Activated T-cell treated with anti-CD3 and anti-CD28 coated beads for 24 hours (primary cell): ENCODE measurements at places on chromosomes 2 and 18.

GRCh38 chr2:69291004-69291650 lies 95.9 kb downstream of the GFPT1 start:
- no peak for DNase-seq

DNA sequence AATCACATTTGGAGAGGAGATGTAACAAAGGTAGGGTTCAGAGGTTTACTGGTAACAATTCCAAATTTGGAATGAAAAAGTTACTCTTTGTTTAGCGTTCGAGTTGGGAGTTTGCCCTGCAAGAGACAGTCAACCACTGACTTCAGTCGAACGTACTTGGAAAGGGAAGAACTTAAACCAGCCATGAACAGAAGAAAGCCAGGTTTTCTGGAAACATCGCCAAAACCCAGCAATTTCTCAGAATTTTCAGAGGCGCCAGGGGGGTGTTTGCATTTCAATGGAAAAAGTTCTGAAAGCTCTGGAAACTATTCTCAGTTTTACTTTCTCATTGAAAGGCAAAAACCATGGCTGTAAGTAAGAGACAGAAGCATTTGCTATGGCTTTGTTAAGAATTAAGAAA lies 28.5 kb upstream of the AQP4 start:
- DNase-seq: no peak

DNA sequence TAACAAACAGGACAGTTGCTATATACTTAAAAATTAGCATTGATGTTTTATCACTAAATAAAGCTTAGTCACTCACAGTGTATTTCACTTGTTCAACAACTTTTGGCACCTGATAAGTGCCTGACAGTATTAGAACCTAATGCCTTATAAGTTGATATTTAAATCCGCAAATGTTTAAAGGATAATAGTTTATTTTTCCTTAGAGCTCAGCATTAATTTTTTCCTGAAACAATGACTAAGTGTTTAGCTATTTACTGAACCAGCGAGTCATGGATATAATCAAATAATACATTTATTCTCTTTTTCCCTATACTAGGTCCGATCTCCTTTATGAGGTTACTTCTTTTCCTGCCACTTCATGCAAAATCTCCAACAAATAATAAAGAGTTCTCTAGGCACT lies 146.0 kb upstream of the PGAP1 start:
- no peak for DNase-seq

GRCh38 chr18:13353084-13353823 lies 134.7 kb downstream of the LDLRAD4 start:
- DNase-seq: no peak

- no peak for DNase-seq
Observed at GRCh38 chr18:77092104-77093066, 40.2 kb downstream of the MBP start.

DNA sequence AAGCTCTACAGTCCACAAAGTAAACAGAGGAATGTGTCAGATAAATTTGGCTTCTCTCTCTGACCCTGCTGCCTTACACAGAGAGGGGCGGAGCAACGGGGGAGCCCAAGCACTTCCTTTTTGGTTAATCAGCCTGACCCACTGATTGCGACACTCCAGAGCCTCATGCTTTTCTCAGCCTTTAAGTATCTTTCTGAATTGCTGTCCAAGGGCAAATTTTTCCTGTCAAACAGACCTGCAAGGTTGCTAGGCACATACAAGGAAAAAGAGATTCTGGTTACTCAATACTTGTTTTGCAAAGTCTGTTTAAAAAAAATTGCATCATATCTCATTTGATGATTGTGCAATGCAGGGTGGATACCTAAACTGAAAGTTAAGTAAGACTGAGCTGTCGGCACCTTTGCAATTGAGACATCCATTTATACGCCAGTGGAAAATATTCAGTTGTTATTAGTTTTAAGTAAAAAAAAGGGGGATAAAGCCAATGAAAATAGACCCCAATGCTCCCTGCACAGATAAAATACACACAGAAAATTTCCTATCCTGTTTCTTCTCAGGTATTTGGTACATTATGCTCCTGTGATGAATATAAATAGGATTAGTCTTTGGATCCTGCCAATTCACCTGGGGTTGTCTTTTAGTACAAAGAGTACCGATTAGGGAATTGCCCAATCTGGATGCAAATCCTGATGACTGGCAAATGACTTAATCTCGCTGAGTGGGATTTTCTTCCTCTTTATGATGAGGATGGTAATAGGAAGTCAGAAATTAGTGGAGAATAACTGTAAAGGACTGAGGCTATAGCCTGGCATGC lies 260.2 kb upstream of the TRIB2 start:
- peak; percentile 48 for DNase-seq

- DNase-seq: no peak
Observed at GRCh38 chr18:57087644-57088376, 59.1 kb upstream of the BOD1L2 start.

- DNase-seq: no peak
Observed at GRCh38 chr18:45248240-45248903, 366.9 kb upstream of the SLC14A2 start.

- no peak for DNase-seq
Observed at GRCh38 chr2:165161510-165161909, 42.3 kb downstream of the SCN3A start.

DNA sequence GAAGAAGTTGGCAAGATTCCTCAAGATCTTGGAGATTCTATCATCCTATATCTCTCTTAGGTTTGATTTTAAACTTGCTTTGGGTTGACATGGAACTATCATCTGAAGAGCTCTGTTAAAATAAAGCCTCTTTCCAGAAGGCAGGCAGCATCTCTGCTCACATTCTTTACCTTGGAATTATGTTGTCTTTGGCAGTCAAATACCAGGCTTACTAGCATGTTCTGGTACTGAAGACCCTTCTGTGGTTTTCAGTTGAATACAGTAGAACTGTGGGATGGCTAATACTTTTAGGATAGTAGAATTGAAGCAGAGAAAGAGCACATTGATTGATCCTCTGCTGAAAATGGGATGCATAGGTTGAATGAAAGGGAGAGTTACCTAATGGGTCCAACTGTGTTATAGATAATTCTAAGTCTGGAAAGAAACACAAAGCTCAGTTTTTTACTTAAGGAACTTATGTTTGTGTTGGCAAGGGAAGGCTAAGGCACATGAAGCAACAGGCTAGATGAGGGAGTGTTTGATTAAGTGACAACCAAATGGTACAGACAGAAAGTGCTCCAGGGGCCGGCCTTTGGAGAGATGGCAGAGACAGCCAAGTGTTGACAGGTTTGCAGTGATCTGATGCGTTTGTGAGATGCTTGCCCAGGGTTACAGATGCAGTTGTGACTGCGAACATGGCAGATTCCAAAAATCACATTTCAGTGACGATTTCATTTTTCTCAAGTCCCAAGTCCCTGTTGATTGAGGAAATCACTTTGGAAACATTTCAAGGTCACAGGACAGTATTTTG lies 397.9 kb downstream of the MEIS1 start:
- no peak for DNase-seq

- DNase-seq: no peak
Observed at GRCh38 chr2:150552041-150552820, 64.8 kb upstream of the RND3 start.

- no peak for DNase-seq
Observed at GRCh38 chr2:97662386-97662894, 1.4 kb downstream of the ACTR1B start.

DNA sequence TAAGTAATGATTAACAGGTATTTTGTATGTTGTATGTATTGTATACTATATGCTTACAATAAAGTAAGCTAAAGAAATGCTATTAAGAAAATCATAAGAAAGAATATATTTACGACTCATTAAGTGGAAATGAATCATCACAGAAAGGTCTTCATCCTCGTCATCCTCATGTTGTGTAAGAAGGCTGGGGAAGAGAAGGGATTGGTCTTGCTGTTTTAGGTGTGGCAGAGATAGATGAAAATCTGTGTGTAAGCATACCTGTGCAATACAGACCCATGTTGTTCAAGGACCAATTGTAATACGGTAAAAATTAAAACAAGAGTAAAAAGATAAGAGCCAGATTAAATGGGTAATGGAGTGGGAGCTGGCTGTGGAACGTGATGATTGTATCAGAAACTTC lies 16.6 kb downstream of the SLC35F5 start:
- no peak for DNase-seq
